RKO (cell line): ENCODE measurements at places on chromosomes 4 and X.

- DNase-seq, result no peak
These were observed 45.4 kb upstream of the UGT2A3 start for GRCh38 chr4:68997040-68997439.

DNA sequence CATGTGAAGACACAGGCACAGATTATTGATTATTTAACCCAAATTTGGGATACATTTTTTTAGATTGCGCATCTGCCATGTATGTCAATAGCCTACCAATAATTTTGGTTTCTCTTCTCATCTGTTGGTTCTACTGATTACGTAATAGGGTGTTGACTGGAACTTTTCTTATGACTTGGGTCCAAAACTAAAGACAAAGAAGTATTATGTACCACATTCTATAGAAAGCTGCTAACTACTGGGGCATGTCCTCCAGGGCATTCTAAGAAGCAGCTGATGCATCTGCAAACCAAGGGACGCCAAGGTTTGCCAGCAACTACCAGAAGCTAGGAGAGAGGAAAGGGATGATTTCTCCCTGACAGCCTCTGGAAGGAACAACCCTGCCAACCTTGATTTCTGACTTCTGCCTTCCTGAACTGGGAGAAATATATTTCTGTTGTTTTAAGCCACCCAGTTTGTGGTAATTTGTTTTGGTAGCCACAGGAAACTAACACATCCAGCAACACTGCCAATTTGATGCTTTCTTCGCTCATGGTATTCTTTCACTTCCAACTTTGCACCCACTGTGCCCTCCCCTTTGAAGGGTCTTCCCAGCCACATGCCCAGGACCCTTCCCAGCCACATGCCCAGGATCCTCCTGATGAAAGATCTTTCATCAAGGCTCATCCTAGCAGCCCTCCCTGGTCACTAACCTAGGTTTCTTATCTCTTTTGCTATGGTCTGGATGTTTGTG is 15.9 kb upstream of the TLR1 start:
- no peak for DNase-seq

- no peak for DNase-seq
These were observed 1174.4 kb upstream of the PCDH10 start for GRCh38 chr4:131974730-131975129.

DNA sequence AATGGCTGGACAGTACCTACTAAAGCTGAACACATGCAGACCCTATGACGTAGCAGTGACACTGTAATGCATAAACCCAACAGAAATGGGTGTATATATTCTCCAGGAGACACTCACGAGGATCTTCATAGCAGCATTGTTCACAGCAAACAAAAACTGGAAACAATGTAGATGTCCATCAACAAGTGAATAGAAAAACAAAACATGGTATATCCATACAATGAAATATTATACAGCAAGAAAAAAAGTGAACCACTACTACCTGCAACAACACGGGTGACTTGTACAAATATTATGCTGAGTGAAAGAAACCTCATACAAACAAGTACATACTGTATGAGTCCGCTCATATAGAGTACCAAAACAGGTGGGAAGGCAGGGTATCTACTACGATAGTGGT is 16.5 kb downstream of the ARHGEF6 start:
- no peak for DNase-seq

GRCh38 chr4:74840936-74841509 is 46.7 kb upstream of the BTC start:
- no peak for DNase-seq

DNA sequence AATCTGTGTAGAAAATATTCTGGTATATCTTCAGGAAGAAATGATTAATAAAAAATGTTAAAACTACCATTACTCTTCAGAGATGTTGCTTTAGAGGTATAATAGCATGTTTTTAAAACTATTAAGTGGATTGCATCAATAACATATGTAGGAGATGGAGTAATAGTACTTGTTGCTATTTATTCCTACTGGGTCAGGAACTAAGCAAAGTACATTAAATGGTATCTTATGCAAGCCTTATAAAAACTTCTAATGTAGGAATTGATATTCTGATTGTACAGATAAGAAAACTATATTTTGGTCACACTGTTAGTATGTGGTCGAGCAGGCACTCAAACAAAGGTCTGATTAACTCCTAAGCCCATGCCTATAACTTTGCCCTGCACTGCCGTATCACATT is 31.4 kb upstream of the PDLIM5 start:
- no peak for DNase-seq

DNA sequence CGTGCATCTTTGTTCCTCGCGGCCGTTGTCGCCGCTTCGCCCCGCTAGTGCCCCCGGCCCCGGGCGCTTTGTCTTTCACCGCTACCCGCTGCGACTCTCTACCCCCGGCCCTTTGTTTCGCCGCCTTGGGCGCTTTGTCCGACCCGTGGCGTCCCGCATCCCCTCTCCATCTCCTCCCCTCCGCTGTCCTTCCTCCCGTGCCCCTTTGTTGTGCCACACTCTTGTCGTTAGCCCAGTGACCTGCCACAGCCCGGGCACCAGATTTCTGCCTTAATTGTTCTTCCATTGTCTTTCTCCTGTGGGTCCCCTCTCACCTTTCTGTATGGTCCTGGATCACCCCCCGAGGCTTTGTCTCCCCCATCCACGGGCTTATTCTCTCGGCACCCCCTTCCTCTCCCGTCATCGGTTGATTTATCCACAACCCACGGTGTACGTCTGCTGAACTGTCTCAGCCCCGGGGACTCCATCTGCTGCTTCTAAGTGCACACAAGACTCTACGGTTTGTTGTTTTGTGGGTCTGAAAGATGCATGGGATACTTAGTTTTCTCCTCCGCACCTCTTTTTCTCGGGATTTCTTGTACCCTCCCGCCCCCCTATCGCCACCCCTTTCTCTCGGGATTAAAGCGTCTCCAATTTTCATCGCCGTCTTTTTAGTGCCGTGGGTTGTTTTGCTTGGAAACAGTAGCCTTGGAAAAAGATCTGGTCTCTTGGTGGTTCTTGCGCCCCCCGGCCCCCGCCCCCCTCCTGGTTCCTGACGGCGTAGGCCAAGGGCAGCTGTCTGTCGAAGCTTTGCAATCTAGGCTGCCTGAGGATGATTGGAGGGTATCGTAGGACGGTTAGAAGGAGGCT is 783 bp downstream of the RBPJ start:
- peak; percentile 59 for DNase-seq

DNA sequence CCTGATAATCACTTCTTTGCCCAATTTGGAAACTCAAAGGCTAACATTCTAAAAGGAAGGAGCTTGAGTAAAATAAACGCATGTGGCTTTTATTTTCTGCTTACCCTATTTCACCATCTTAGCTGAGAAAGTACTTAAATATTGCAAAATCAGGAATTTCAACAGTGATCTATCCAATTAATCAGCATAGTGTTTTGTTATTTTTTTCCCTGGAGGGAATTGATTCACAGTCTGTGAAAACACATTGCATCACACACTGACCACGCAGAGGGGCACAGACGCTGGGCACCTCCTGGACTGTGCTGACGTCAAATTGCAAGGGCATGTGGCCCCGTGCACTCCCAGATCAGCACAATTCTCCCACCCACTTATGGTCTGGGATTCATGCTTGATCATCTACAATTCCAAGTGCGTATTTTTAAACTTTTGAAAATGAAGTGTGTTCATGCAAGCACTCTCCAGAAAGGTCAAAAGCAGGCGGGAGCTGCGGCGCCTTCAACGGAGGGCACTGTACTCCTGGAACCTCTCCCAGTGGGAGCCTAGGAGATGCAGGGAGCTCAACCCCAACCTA is 320.6 kb upstream of the PPARGC1A start:
- no peak for DNase-seq

DNA sequence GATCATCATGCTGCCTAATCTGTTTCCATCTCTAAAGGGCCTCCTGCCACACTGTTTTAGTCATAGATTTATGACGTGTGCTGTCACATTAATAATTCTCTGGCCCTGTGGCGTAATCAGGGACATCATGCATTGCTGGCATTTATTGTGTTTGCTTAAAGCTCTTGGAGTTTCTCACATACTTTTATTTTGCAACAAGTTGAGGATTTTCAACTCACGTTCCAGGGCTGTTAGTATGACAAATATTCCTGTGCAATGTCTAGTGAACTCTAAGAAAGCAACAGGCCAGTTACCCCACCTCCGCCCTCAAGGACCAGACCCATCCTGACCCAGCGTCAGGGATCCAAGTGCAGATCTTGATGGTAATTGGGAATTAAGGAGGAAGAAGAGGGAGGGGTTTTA is 7.8 kb upstream of the PIGA start:
- no peak for DNase-seq

GRCh38 chrX:71536285-71536684 is 3.4 kb downstream of the OGT start:
- no peak for DNase-seq

GRCh38 chr4:139460565-139460964 is 6.6 kb downstream of the RAB33B start:
- DNase-seq, result no peak

DNA sequence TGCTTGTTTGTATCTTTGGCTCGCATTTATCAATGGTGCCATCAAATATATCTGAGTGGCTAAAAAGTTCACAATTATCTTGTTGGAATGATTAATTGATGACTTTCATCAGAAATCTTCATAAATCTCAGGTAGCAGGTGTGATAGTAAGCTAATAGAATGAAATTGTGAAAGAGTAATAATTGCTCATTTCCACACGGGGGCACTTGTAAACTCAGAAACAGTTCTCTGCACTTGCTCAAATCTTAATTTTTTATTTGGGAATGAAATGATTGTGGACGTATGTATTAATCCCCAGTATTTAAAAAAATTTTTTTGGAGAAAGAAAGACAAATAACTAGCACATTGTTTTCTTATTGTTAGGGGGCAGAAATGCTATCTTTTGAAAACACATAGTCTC is 132.8 kb downstream of the DTHD1 start:
- peak; percentile 31 for DNase-seq

DNA sequence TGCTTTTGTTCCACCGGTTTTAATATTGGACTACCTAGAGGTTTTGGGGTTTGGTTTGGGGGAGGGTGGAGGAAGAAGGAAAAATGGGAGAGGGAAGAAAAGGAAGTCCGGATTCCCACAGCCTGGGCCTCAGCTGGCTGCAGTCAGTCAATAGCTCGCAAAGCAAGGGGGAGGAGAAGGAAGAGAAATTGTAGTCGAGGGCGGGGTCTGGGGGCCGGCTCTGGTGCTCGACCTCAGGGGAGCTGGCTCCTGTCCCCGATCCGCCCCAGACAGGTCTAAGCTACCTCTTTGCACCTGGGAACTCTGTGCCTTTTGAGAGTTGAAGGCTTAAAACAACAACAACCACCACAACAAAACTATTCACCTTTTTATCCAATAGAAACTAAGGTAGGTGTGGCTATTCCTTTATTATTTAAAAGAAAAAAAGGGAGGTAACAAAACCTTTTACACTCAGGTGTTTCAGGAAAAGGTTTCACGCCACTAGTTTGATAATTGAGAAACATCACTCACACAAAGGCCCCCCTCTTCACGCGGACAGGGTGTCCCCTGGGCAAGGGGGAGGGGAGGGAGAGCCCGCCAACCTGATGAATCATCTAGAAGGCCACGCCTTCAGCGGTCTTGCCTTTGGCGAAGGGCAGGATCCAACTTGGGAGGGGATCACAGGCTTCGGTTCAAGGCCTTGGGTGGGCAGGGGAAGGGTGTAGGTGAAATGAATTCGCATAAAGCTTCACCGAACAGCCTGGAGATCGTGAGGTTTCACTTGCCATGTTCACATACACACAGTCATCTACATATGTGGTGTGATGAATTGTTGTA is 1.6 kb upstream of the LNX1 start:
- DNase-seq, result no peak

- DNase-seq, result no peak
These were observed 427 bp downstream of the ZNF182 start for GRCh38 chrX:48003367-48003757.

DNA sequence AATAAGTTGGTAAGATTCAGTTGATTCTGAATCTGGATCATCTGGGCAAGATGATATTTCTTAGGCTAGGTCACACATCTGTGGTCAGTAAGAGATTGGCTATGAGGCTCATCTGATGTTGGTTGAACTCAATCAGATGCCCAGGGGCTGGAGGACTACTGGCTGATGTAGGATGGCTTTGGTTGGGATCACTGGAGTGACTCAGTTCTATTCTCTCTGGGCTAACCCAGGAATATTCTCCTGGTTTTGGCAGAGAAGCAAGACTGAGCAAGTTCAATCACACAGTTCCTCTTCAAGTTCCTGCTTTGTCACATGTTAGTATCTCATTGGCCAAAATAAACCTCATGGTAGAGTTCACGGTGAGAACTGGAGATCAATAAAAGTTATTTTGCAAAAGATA is 902.3 kb upstream of the SLIT2 start:
- DNase-seq, result no peak

DNA sequence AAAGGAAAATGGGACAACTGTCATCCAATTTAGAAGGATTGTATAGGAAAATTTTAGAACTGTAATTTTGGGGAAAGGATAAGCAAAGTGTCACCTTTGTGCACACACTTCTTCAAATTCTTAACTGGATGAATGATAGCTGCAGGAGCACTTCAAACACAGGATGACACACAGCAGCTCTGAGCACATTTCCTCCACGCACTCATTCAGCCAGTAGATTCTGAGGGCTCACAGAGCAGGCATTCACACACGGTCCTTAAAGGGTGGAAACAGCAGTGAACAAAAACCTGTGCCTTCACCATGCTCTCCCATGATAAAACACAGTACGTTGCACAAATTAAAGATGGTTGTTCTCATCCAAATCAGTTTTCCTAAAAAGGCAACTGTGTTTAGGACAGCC is 38.5 kb upstream of the KLF3 start:
- DNase-seq, result no peak

- no peak for DNase-seq
These were observed 37.2 kb upstream of the PTPN13 start for GRCh38 chr4:86556791-86557415.

DNA sequence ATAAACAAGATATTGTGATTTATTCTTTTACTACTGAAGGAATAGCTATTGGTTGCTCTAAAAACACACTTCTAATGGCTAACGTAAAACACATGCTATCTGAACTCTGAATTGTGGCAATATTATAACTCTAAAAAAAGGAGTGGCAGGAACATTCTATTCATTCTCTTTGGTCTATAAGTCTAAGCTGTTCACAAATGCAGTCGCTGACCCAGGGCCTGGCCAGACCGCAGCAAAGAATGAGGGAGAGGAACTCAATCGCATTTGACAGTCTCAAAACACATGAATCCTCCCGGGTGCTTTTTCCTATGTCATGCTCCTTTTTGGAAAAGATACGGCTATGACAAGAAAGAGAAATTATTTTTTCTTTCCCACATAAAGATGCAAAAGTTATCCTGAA is 651.6 kb upstream of the PITX2 start:
- DNase-seq, result no peak

DNA sequence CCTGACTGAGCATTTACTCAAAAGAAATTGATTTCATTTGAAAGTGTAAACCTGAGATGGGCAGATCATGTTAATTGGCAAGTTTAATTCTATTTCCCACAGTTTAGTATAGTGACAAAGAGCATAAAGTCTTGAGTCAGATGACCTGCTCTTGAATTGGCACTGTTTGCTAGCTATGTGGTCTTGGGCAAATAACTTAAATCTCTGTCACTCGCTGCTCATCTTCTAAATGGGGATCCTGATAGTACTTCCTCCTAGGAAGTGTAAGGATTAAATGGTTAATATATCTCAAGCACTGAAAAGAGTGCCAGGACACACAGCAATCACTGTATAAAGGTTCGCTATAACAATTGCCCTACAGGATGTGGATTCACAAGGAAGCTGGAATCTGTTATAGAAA is 242.8 kb upstream of the JADE1 start:
- DNase-seq, result no peak
